H1 (cell line): ENCODE measurements at places on chromosomes 16 and 17. TPM values are rescaled to one million over a fixed set of nuclear protein-coding genes. Genes with fewer than 3 reads are reported as not detected.
A peak's percentile ranks its signal among the peaks of the same experiment; 100 is the strongest.

DNA sequence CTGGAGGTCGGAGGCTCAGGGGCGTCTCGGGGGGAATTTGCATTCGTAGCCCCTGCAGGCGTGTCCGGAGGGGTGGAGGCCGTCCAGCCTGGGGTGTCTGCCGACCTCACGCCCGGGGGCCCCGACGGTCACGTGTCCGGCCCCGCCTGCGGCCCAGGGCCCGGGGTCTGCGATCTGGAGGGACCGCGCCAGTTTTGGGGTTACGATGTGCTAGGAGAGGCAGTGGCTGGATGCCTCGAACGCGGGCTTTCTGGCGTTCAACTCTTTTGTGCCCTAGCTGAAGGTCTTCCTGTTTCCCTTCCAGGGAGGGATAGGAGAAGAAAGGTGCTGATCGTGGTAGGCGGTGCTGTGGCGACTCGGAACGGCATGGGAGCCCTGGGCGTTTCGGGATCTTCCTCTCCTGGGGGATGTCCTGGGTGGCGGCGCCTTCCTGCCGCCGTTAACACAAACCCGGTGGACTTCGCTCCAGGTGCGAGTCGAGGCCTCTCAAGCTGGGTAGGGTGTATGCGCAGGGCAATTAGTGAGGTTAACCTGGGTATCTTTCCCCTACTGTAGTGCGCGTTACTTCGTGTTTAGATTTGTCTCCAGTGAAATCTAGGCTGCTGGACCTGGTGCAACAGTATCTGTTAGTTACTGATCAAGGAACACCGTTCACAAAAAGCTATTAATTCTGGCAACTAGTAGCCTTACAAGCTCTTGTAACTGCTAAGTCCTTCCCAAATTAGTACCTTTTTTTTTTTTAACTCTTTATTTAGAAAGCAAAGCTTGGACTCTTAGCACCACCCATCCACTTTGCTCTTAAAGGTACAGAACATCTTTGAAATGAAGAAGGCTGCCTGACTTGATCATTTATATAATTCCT lies 1.3 kb downstream of the AKAP1 start:
- DNase-seq, result no peak

DNA sequence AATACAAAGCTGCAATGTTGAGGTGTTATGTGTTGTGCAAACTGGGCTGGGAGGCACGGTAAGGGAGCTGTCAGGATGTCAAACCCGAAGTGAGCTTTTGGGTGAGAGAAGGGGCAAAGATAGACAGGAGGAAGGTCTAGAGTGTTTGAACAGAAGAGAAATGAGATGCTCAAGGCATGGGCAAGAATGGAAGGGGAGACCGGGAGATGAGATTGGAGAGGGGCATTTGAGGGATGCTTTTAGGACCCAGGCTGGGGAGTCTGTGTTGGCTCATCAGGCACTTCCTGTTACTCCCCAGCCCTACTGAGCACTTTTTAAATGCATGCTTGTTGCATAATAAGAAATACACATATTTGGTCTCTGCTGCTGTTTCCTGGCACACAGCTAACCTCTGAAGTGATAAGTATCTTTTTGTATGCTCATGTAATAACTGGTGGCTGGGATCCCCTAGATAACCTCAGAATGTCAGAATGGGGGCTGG lies 13.7 kb downstream of the UNC45B start:
- DNase-seq, result no peak

- no peak for DNase-seq
Measured at GRCh38 chr16:24737391-24737871, 8.0 kb downstream of the TNRC6A start.

- no peak for DNase-seq
Measured at GRCh38 chr17:75102385-75102821, 7.4 kb upstream of the ARMC7 start.

DNA sequence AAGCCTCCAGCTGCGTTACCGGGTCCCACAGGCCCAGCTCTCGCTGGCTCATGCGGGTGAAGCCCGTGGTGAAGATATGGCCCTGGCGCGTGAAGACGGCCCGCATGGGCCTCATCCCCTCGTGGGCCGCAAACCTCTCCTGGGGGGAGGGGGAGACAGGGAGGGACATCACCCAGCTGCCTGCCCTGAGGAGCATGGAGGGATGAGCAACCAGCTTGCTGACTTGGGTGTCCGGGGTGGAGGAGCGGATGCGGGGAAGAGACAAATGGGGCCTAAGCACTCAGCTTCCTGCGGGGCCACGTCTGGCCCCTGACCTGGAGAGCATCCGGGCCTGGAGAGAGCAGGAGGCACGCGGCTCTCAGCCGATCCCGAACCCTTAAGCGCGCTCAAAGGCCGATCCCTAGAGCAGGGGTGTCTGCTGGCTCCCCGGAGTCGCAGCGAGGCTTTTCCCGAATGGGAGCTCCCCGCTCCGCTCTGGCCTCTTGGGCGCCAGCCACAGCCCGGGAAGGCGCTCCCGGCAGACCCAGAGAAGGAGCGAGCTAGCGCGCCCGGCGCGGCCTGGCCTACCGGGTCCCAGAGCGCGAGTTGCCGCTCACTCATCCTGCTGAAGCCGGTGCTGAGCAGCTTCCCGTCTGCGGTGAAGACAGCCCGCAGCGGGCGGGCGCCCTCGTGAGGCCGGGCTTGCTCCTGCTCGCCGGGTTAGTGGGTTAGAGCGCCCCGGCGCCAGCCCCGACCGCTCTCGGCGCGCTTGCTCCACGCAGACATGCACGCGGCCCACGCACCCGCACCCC lies 5.0 kb downstream of the CORO6 start:
- no peak for DNase-seq

DNA sequence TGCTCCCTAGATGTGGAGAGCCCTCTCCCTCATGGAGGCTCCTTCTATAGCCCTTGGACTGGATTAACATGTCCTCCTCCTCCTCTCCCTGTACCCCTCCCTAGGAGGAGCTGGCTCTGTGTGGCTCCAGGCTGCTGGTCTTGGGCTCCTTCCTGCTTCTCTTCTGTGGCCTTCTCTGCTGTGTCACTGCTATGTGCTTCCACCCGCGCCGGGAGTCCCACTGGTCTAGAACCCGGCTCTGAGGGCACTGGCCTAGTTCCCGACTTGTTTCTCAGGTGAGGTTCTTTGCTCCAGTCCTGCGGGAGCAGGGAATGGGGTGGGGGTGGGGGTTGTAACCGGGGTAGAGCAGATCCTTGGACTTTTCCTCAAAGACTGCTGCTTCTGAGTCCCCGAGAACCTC lies 2.4 kb upstream of the TAOK2 start:
- no peak for DNase-seq

DNA sequence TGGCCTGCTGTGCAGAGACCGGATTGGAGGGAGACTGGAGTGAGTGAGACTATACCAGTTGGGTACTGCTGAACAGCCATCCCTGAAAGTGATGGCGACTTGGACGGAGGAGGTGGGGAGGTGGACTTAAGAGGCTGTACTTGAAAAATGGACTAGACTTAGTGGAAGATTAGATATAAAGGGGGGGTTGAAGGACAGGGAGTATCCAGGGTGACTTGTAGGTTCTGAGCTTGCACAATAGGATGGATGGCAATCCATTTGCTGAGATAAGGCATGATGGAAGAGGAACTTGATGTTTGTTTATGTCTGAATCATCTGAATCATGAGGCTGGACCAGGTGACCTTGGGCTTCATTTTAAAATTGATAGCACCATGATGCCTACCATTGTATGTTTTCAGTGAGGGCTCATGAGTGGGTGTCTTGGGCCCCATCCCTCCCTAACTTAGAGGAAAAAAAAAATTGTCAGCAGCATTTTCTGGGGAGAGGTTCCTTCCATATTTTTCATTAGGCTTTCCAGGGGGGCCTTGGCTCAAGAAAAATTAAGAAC lies 41.2 kb downstream of the PRKCA start:
- DNase-seq, result no peak

GRCh38 chr17:72592242-72592966 lies 471.6 kb downstream of the SOX9 start:
- DNase-seq, result peak; percentile 58

- no peak for DNase-seq
Measured at GRCh38 chr17:71229070-71229469, 891.8 kb upstream of the SOX9 start.

DNA sequence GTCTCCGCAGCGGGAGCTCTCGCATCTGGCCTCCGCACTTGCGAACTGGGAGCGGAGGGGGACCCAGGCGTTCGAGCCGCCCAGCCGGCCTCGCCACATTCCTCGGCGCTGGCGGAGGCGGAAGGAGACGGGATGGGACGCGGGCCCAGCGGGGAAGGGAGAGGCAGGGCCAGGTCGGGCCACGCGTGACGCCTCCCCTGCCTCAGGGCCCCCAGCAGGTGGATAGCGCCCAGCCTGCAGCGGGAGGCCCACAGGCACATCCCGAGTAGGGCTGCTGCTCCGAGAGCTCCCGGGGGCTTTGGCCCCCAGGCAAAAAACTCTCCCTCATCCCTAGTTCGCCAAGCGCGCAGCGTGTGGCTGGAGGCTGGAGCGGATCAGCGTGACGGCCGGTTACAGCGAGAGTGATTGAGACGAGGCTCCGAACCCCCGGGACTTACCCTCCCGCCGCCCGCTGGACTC lies 800 bp downstream of the PLEKHH3 start:
- no peak for DNase-seq

- no peak for DNase-seq
Measured at GRCh38 chr16:4414187-4414917, 2.0 kb downstream of the CORO7 start.

DNA sequence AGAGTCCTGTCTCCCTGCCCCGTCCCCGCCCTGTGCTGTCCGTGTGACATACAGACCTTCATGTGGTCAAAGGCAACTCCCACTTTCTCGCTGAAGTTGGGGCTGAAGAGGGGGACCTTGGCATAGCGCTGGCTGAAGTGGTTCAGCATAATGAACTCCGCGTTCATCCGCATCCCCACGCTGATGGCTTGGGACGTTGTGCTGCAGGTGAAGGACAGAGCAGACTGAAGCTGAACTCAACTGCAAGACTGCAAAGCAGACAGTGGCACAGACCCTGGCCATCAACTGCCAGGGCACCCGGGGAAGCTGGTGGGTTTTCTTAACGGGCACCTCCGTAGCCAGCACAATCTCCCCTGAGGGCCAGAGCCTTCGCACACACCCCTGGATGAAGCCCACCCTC lies 24.2 kb downstream of the ELAC2 start:
- DNase-seq, result no peak

DNA sequence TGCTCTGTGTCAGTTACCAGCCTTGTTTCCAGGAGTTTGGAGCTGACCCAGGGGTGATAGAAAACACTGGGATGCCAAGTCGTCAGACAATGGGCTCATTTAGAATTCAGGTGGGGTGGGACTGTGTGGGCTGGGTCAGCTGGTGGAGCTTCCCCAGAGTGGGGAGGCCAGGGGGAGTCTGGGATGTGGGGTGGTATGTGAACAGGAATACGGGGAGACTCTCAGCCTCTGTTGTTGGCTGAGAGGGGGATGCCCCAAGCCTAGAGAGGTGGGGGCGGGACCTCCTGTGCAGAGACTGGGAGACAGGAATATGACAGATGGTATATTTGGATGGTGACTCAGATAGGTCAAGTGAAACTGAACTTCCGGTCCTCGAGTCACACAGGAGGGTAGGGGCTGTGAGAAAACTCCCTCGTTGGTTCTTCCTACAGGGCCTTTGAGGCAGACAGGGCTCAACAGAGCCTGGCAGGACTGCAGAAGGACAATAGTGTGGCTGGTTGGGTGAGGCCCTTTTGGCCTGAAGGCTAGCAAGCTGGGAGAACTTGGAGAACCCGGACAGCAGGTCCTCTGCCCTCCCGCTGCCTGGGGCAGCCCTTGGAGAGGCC lies 23.7 kb downstream of the CDH1 start:
- DNase-seq, result no peak

DNA sequence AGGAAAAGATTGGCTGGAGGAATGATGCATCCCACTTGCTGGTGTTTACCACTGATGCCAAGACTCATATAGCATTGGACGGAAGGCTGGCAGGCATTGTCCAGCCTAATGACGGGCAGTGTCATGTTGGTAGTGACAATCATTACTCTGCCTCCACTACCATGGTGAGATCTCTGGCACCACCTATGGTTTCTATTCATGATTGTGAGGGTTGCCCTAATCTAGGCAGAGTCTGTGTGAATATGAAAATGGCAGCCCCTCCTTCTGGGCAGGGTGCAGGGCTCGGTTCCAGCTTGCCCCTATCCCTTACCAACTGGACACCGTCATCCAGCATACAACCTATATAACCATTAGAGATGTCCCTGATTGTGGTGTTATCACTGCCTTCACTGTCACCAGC lies 33.4 kb downstream of the ITGB3 start:
- no peak for DNase-seq

GRCh38 chr17:77322514-77323412 lies 182.0 kb downstream of the SEC14L1 start:
- DNase-seq, result no peak

DNA sequence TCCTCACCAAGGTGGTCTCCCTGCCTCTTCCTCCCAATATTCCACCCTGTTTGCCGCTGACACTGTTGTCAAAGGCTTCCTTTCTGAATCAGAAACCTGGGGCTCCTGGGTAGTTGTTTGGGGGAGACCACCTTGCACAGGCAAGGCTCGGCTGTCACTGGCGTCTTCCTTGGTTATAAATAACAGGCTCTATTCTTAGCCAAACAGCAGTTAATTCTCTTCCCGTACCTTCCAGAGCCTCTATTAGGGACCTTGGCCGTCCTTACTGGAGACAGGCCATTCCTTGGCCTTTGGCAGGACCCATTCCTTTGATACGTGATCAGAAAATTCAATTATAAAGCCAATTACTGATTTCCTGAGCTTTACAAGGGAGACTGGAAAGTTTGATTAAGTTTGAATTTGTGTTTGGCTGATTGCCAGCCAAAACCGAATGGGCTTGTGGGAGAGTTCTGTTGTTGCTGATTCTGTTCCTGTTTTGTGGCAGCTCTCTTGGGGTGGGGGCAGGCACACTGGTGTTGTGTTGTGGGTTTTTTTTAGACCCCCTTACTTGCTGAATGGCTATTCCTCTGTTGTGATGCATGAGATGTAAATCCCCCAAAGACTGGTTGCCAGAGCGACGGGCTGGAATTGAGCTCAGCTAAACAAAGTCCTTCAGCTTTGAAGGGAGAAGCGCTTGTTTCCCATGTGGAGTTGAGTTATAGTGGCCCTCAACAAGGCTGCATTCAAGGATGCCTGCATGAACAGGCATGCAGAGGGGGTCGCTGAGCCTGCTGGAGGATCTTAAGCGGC lies 104.6 kb downstream of the GNAO1 start:
- no peak for DNase-seq

DNA sequence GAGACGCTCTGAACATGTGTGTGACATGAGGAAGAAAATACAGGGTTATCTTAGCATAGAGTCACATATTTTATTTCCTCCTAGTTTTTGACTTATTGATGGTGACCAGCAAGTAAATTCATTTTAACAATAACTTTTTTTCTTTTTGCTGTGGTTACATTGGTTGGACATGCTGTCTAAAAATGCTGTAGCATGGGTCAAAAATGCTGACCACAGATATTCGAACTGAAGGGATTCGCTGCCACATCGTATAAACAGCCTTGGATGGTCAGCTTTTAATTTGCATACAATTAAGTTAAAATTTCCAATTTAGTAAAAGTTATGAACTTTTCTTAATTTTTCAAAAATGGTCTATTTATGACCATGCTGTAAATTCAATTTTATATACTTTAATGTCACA lies 30.5 kb downstream of the RPGRIP1L start:
- DNase-seq, result no peak

GRCh38 chr17:79566251-79566955 lies 44.4 kb downstream of the RBFOX3 start:
- DNase-seq, result no peak

Gene CNTD1
- 0.08 TPM in 1 of 2 replicates, not detected in the other for polyA plus RNA-seq

Gene PER1
- polyA plus RNA-seq, result 9.6 and 17.3 TPM in 2 replicates

Gene KRTAP2-4
- not detected in 2 replicates for polyA plus RNA-seq

Gene CD300A
- polyA plus RNA-seq, result 1.3 and 1.6 TPM in 2 replicates

Gene ABCC3
- 0.22 and 0.35 TPM in 2 replicates for polyA plus RNA-seq
